Endothelial cell of umbilical vein (primary cell): ENCODE measurements at places on chromosomes 5 and 9. TPM values are rescaled to one million over a fixed set of nuclear protein-coding genes. Genes with fewer than 3 reads are reported as not detected.

The C5orf52 gene
- polyA plus RNA-seq = not detected in 2 replicates

The SLC25A48 gene
- not detected in 2 replicates for polyA plus RNA-seq

The SNAPC4 gene
- 6.7 and 8.4 TPM in 2 replicates for polyA plus RNA-seq

GRCh38 chr5:132269635-132270334, 12.3 kb downstream of the PDLIM4 start:
- no peak for DNase-seq

The MCIDAS gene
- polyA plus RNA-seq = not detected in 2 replicates

DNA sequence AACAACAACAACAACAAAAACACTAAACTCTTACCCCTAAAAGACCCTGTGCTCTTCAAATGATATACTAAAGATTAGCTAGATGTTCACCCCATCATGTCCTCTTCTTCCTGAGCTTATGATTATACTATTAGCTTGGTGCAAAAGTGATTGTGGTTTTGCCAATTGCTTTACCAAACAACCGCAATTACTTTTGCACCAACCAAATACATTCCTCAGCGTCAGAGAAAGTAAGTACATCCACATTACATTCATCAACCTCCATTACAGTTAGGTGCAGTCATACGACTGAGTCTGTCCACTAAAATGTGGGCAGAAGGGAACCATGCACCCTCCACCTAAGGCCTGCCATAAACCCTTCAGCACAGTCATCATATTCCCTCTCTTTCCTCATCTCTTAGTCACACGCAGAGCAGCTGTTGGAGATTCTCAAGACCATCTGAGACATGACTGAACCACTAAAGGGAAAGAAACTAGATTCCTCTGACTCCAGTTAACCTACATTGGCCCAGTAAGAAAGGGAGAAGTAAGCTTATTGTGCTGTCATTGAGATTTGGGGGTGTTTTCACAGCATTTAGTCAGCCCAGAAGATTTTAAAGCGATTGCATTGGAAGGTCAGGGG, 181.6 kb upstream of the TLE4 start:
- DNase-seq = no peak

GRCh38 chr5:93721071-93721470, 20.3 kb downstream of the POU5F2 start:
- no peak for DNase-seq

DNA sequence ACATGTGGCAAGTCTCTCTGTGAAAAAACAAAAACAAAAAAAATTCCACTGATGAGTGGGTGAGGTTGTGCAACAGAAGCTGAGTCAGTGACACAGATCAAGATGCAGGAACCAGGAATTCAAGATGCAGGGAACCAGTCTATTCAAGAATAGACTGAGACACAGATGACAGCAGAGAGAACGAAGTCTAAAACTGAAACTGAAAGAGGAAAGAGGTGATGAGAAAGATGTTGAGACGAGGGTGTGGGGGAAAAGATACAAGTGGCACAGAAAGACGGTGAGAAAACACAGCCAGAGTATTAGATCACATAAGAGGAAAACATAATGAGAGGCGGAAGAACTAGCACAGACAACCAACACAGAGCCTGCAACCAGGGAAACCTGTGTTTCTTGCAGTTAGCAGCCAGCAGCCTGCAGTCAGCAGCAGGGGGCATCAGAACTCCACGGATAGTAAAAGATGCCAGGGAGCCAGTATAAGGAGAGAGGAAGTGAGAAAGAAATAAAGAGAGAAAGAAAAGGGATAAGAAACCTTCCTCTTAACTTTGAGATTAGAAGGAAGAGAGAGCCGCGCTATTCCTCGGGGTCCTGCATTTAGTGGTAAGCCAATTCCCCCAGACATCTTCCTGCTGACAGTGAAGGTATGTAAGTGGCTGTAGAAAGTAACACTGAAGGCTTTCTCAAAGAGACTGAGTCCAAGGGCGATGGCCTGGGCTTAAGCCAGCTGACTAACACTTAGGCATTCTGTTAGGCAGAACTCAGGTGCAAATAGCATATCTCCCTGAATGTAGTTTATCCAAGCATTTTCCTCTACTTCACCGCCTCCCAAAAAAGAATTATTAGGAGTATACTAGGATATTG, 79.0 kb downstream of the TLR4 start:
- DNase-seq = peak; percentile 83

DNA sequence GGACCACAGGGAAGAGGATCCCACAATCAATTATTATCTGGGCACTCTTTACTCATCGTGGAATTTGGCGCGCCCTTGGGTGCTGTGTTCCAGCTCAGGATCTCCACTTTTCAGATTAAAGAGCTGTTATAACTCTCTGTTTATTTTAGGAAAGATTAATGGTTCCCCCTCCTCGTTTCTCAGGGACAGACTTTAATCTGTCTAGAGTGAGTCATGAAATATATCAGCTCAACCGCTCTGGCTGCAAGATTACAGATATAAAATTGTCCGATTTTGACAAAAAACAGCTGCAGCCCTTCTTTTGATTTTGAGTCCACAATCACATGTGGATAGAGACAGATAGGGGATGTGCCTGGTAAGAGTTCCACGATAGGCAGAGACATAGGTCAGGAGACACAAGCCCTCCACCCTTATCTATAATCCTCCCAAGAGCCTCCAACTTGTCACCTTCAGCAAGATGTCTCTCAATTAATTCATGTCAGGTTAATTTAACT, 77.6 kb upstream of the ANKRD55 start:
- no peak for DNase-seq

GRCh38 chr9:74133921-74134320, 363.2 kb upstream of the RORB start:
- DNase-seq = no peak

The NDST1 gene
- 38.6 and 42.6 TPM in 2 replicates for polyA plus RNA-seq

- DNase-seq = no peak
Observed at GRCh38 chr5:138102454-138103318, 18.9 kb downstream of the WNT8A start.

The MAMDC2 gene
- polyA plus RNA-seq = 1.1 TPM in 2 replicates

The BTNL9 gene
- 0.33 TPM in 1 of 2 replicates, not detected in the other for polyA plus RNA-seq

- no peak for DNase-seq
Observed at GRCh38 chr5:133164759-133165158, 112.9 kb downstream of the HSPA4 start.

DNA sequence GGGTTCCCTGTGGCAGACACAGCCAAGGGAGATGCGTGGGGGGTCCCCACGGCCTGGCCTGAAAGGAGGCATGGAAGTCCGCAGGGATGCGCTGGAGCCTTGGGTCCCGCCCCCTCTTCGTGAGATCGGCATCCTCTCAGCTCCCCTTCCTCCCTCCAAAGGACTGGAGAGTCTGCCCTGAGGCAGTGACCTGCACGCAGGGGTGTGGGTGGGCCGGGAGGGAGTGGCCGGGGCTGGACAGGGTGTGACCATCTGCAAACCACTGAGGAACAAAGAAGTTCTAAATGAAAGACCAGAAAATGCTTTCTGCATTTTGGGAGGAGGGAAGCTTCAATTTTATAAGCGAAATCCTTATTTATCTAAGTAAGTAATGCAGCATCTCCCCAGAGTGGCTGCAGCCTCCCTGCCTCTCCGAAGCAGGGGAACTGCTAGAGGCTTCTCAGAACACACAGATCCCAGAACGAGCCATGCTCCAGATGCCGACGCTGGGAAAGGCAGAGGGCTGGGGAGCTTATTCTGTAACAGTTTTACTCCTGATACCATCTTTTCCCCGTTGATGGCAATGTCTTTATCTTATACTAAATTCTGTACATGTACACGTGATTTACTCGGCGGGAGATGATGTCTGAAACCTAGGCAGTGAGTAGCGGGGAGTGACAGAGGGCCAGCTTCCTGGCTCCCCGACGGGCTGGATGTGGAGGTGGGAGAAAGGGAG, 221.7 kb downstream of the FANCC start:
- no peak for DNase-seq

The UGCG gene
- polyA plus RNA-seq = 26.1 and 28.5 TPM in 2 replicates

The IL9 gene
- not detected in 2 replicates for polyA plus RNA-seq

DNA sequence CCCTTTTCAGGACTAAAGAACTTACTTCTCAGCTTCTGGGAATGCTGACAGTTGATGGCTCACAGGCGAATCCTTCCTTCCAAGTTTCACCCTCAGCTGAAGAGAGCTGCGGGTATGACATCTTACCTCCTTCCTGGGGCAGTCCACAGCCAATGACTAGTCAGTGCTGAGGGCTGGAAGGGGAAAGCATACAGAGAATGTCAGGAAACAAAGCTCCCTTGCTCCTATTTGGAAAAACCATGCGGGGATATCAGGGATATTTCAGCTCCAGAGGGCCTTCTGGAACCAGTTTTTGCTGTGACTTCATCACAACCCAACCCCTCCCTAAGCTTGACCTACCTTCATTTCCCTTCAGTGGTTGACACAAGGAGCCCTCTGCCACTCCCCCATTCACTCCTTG, 15.7 kb downstream of the FTMT start:
- no peak for DNase-seq

The CDX1 gene
- not detected in 2 replicates for polyA plus RNA-seq

DNA sequence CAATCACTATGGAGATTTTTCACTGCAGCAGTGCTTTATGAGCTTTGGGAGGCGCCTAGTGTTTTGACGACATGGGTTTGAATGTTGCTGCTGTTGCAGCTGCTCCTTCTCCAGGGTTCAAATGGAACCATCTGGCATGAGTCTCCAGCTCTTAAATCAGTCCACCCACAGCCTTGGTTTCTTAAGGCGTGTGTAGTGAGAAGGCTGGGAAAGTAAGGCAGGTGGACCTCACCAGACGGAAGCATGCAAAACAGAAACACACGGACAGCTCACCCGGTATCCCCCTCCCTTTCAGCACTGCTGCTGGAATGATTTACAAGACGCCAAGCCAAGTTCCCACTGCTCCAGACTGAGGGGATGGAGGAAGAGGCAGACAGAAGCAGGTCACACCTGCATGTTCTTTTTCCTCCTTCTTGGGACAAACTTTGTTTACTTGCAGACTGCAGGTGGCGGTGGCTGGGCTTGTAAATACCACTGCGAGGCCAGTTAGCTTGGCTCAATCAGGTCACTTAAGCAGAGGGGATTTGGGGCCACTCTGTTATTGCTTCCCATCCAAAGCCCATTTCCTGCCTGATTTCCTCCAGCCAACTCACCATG, 47.4 kb downstream of the ADAM19 start:
- DNase-seq = peak; percentile 85

- no peak for DNase-seq
Observed at GRCh38 chr5:135859641-135860040, 25.2 kb downstream of the SLC25A48 start.

DNA sequence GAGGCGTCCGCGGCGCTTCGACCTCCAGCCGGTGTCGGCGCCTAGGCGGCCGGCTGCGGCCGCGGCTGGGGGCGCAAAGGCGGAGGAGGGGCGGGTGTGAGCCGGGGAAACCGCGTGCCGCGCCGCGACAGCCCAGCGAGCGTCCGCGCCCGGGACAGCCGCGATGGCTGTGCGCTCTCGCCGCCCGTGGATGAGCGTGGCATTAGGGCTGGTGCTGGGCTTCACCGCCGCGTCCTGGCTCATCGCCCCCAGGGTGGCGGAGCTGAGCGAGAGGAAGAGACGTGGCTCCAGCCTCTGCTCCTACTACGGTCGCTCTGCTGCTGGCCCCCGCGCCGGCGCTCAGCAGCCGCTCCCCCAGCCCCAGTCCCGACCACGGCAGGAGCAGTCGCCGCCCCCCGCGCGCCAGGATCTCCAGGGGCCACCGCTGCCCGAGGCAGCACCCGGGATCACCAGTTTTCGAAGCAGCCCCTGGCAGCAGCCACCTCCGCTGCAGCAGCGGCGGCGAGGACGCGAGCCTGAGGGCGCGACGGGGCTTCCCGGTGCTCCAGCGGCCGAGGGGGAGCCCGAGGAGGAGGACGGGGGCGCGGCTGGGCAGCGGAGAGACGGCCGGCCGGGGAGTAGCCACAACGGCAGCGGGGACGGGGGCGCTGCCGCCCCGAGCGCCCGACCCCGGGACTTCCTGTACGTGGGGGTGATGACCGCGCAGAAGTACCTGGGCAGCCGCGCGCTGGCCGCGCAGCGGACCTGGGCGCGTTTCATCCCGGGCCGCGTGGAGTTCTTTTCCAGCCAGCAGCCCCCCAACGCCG, 605 bp downstream of the CHSY3 start:
- DNase-seq = no peak

The PCDHA10 gene
- polyA plus RNA-seq = 0.11 and 0.13 TPM in 2 replicates

The CCNH gene
- polyA plus RNA-seq = 22.1 and 47.9 TPM in 2 replicates

GRCh38 chr5:38883842-38884241, 38.0 kb downstream of the OSMR start:
- DNase-seq = peak; percentile 33

The FREM1 gene
- polyA plus RNA-seq = 0.10 and 0.21 TPM in 2 replicates

- DNase-seq = no peak
Observed at GRCh38 chr5:6026766-6027406, 351.5 kb downstream of the MED10 start.

DNA sequence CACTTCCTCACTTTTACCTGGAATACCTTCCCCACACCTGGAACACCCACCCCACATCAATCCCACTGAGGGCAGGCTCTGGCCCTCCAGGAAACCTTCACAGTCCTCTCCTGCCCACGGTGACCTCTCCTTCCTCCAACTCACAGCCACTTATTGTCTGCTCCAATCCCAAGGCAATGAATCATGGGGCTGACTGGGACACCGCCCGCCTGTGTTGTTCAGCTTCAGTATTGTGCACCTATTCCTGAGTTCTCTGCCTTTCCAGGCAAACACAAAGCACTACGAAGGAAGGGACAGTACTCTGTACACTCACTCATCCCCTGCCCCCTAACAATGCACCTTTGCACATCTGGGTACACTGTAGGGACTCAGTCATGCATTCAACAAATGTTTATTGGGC, 7.3 kb downstream of the PCDH1 start:
- DNase-seq = peak; percentile 59

- no peak for DNase-seq
Observed at GRCh38 chr9:107404736-107405135, 84.8 kb downstream of the KLF4 start.

DNA sequence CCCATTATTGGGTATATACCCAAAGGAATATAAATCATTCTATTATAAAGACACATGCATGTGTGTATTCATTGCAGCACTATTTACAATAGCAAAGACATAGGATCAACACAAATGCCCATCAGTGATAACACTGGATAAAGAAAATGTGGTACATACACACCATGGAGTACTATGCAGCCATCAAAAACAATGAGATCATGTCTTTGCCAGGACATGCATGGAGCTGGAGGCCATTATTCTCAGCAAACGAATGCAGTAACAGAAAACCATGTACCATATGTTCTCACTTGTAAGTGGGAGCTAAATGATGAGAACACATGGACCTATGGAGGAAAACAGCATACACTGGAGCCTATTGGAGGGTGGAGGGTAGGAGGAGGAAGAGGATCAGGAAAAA, 402.4 kb downstream of the CSNK1G3 start:
- DNase-seq = no peak

DNA sequence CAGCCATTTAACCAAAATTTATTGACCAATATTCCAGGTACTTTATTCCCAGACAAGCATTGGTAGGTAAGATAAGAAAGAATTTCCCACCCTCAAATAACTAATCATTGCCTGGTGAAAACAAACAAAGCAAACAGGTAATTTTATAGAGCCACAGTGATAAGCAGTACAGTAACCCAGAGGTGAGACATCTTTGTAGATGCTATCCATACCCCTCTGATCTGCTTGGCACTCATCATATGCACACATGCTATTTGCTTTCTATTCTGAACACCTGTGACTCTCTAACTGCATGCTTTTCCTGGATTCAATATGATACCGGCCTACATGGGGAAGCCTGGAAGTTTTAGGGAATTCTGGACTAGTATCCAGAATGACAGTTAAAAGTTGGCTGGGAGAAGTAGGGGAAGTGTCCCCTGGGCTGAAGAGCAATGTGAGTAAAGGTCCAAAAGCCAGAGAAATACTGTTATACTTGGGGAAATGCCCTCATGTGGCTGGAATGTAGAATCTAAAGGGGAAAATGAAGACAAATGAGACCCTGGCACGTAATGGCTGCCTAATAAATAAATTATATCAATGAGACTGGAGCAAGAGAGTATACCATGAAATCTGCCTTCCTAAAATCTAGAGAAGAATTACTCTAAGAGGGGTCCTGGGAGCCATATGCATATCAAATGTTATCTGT, 243.8 kb upstream of the ADAMTSL1 start:
- DNase-seq = no peak
